ENCODE measurements at places on chromosomes 4 and X.
A peak's percentile ranks its signal among the peaks of the same experiment; 100 is the strongest.

- no peak for DNase-seq
These were observed 30.2 kb upstream of the CCNG2 start for GRCh38 chr4:77126809-77127208.

- DNase-seq: no peak
These were observed 22.4 kb upstream of the STIM2 start for GRCh38 chr4:26837993-26838842.

DNA sequence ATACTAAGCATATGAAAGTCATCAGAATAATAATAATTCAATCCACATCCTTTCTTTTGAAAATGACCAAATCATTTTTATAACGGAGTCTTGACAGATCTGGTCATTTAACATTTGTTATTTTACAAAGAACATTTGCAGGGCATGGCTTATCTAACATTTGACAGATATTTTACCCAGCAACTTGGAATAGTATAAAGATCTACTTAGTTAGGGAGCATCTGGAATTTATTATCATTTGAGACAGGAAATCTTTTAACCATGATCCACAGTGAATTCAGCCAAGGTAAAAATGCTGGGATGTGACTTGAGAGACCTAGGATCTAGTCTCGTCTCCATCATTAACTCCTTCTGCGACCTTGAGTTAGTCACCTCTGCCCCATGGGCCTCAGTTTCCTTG lies 22.4 kb downstream of the STARD8 start:
- no peak for DNase-seq

GRCh38 chr4:162952232-162952631 lies 214.5 kb downstream of the NAF1 start:
- DNase-seq: no peak

GRCh38 chrX:46912603-46913491 lies 626 bp downstream of the JADE3 start:
- peak; percentile 26 for DNase-seq

GRCh38 chrX:9464435-9465371 lies at the start of gene TBL1X:
Gene TBL1X (plus strand): TSS chrX:9465058. CDS start chrX:9653587, 188,529 bp downstream.
- DNase-seq: no peak

DNA sequence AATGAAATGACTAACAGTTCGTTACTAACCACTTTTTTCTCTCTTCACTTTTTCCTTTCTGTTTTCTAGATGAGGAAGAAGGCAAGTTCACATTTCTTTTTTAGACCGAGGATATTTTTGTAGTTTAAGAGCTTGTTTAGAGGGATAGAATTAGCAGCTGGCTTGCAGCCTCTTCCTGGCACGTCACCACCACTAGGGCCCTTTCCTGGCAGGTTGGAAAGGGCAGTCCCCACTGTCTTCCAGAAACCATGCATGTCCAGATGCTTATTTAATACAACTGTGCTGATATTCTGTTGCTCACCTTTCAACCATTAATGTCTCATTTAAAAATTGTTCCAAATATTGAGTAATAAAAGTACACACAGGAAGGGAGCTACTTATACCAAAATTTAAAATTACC lies 209.5 kb upstream of the PACRGL start:
- no peak for DNase-seq

- DNase-seq: no peak
These were observed 1925.5 kb downstream of the PCDH7 start for GRCh38 chr4:32645653-32646052.

DNA sequence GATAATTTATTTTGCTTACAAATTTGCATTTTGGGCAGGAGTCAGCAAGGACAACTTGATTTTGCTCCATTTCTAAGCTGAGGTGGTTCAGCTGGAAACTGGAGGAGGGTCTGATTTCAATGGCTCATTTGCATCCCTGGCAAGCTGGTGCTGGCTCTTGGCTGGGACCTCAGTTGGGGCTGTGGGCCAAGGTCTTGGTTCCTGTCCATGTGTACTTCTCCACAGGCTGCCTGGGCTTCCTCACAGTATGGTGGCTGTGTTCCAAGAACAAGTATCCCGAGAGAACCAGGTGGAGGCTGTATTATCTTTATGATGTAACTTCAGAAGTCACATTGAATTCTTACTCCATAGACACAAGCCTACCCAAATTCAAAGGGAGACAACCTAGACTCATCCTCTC lies 77.0 kb upstream of the STX18 start:
- DNase-seq: no peak

DNA sequence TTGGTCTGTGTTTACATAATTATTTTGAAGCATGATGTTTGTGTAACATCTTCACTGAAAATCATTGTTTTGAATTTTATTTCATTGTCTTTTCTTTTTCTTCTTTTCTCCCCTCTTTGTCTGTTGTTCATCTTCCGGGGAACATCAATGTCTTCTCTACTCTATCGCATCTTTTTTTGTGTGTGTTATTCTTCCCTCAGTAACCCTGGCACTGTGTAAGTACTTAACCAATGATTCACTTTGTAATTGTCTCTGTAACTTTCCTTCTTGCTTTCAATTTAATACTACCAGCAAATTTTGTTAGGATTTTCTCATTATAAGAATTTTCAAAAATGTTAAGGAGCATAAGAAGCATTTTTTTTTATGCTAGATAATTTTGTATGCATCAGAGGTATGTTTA lies 130.8 kb downstream of the PDLIM5 start:
- no peak for DNase-seq

Data from muscle of back (tissue), 13 donors.